Stimulated activated CD4-positive, alpha-beta T cell treated with anti-CD3 and anti-CD28 coated beads, Interleukin-1b, Interleukin-23, amount 100 ng/mL, for 1 hour (primary cell): ENCODE measurements at places on chromosomes 11 and 22.

- no peak for DNase-seq
Observed at GRCh38 chr22:44956840-44957767, 52.7 kb downstream of the PHF21B start.

- DNase-seq, result no peak
Observed at GRCh38 chr22:44155115-44155514, 25.6 kb upstream of the PARVG start.

DNA sequence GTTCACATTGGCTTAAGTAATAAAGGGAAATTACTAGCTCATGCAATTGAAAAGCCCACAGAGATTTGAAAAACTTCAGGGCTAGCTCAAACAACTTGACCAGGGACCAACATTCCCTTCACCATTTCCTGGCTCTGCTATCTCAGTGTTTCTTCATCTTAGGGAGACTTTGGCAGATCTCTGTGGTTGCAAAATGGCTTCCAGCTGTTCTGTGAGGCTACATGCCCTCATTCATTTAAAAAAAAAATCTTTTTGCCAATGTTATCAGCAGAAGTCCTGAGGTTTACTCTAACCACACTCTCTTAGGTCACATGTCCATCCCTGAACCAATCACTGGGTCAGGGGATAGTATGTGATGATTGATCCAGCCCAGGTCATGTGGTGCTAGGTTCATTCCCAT, 13.9 kb upstream of the RASSF10 start:
- no peak for DNase-seq

DNA sequence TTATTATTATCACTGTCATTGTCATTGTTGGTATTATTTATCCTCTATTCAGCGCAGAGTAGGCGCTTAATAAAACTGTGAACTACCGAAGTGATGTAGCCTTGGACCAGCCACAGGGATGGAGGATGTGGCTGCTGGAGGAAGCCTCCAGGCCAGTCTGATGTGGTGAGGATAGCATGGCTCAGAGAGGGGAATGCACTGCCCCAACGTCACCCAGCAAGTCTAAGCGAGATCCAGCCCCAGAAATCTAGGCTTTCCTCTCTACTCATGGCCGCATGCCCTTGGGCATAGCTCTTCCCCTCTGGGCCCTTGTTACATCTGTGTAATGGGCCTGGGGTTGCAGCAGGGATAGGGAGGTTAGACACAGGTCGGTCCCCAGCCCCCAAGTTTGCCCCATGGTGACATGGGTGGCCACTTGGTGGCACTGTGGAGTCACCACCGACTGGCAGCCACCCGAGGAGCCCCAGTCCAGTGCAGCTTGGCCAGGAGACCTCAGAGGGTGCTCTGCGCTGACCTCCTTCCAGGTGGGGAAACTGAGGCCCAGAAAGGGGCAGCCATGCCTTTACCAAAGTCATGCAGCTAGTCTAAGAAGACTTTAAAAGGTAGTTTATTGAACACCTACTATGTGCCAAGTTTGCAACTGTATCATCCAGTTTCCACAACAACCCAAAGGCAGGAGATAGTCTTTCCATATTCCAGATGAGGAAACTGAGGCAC, 395.7 kb downstream of the MN1 start:
- DNase-seq, result no peak

- no peak for DNase-seq
Observed at GRCh38 chr22:42296381-42296853, 26.0 kb upstream of the TCF20 start.

DNA sequence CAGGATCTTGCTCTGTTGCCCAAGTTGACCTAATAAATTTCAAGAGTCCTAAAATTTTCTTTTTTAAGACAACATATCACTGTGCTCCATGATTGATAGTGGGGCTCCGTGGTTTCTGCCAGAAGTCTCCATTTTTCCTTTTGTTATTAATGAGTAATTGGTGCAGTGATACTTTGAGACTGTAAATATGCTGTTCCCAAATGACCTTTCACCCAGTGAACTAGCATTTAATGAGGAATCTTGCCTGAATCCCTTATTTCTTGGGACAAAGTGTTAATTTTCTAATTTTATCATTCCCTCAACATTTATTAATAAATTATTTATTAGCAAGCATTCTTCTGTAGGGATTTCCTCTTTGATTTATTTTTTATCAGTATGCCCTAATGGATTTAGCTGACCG, 2.3 kb upstream of the DHCR7 start:
- no peak for DNase-seq

DNA sequence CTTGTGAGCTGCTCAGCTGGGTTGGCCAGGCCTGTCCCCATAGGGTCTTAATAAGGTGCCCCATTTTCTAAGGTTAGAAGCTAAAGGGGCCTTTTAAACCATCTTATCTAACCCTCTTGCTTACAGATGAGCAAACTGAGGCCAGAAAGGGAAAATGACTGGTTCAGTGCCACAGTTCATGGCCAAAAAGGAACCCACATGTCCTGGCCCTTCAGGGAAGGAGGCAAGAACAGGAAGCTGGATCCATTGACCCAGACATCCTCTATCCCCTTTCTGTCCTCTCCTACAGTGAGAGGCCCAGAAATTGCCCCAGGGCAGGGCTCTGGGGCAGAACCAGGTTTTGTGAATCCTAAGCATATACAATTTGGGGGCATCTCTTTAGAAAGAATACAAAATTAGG, 10.0 kb downstream of the PRG3 start:
- DNase-seq, result no peak

DNA sequence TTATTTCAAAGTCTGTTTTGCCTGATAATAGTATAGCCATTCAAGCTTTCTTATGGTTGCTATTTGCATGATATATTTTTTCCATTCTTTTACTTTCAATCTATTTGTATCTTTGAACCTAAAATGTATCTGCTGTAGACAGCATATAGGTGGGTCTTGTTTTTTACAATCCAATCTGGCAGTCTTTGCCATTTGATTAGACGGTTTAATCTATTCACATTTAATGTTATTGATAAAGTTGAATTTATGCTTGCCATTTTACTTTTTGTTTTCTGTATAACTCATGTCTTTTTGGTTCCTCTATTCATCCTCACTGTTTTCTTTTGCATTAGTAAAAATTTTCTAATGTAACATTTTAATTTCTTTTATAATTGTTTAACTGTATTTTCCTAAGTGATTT, 37.4 kb downstream of the MMP20 start:
- DNase-seq, result no peak

- DNase-seq, result no peak
Observed at GRCh38 chr11:16040151-16040550, 316.2 kb downstream of the SOX6 start.
